Epithelial cell of proximal tubule (primary cell): ENCODE measurements at places on chromosomes 5 and 9. TPM values are rescaled to one million over a fixed set of nuclear protein-coding genes. Genes with fewer than 3 reads are reported as not detected.

The ZDHHC21 gene
- total RNA-seq = 5.1 and 11.3 TPM in 2 replicates

The FAT2 gene
- under 0.01 and 0.07 TPM in 2 replicates for total RNA-seq

The CHSY3 gene
- 1.7 and 2.5 TPM in 2 replicates for total RNA-seq

The SLC25A2 gene
- total RNA-seq = 0.29 TPM in 1 of 2 replicates, not detected in the other

The PIGO gene
- total RNA-seq = 18.6 and 27.8 TPM in 2 replicates

The ANKDD1B gene
- 0.07 and 1.3 TPM in 2 replicates for total RNA-seq

The CNTLN gene
- 5.6 and 8.1 TPM in 2 replicates for total RNA-seq

The ZNF354C gene
- 2.4 and 3.1 TPM in 2 replicates for total RNA-seq

The RFX3 gene
- total RNA-seq = 1.6 and 2.3 TPM in 2 replicates

The IL5 gene
- total RNA-seq = not detected in 2 replicates

The EPB41L4B gene
- 5.9 and 7.6 TPM in 2 replicates for total RNA-seq

The STPG3 gene
- not detected in 2 replicates for total RNA-seq

The SMIM33 gene
- total RNA-seq = not detected in 2 replicates

The TSSK1B gene
- total RNA-seq = not detected in 2 replicates

DNA sequence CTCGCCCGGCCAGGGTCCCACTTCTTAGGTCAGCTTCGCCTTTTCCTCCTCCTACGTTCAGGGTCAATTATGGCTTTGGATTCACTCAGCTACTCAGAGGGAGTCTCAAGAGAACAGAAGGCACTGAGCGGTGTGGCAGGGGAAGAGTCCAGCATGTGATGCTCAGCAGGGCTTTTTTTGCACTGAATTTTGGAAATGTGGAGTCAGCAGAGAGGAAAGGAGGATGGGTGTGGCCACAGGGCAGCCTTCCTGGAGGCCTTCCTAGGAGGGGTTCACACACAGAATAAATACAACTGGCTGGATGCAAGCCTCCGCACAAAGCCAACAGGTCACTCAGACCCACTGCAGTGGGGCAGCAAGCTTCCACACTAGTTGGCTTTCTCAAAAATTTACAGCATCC, 4.8 kb downstream of the NAIF1 start:
- DNase-seq = no peak

DNA sequence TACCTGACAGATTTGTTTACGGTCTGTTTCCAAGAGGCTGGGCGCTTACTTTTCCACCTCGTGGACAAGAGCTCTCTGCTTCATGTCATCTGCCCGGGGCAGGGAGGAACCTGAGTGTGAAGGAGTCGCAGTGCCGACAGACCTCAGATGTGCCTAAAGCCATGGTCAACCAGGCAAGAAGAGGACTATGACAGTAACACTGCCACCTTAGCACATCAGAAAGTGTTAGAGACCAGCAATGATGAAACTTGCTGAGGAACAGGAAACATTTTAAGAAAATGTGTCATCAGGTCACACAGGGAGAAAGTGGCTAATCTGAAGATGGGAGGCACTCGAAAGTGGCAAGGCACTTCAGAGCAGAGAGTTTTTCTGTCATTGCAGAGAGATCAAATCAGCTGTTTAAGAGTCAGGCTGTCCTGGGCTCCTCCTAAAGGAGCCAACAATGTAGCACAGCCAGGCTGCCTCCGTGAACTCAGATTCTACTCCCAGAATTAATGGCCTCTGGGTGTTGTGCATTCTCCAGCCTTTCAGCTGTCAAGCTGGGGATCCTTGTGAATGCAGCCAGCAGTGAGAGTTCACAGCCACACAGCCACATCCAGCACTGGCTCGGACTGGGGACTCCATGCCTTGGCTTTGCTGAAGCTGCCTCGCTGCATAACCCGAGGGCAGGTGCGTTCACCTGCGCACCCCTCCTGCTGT, 94.6 kb downstream of the RAPGEF1 start:
- no peak for DNase-seq

DNA sequence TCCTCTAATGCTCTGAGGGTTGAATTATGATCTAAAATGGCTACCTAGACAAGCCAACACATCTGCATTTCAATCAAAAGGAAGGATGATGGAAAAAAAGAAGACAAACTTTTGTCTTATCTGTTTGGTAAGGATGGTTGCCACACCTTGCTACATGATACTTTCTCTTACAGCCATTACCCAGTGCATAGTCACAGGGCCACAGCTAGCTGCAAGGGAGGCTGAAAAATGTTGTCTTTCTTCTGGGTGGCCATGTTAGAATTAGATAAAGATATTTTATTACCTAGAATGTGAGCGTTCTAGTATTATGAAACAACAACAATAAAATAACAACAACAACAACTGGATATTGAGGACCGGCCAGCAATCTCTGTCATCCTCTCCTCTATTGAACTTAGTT, 4.7 kb upstream of the AOPEP start:
- DNase-seq = no peak

DNA sequence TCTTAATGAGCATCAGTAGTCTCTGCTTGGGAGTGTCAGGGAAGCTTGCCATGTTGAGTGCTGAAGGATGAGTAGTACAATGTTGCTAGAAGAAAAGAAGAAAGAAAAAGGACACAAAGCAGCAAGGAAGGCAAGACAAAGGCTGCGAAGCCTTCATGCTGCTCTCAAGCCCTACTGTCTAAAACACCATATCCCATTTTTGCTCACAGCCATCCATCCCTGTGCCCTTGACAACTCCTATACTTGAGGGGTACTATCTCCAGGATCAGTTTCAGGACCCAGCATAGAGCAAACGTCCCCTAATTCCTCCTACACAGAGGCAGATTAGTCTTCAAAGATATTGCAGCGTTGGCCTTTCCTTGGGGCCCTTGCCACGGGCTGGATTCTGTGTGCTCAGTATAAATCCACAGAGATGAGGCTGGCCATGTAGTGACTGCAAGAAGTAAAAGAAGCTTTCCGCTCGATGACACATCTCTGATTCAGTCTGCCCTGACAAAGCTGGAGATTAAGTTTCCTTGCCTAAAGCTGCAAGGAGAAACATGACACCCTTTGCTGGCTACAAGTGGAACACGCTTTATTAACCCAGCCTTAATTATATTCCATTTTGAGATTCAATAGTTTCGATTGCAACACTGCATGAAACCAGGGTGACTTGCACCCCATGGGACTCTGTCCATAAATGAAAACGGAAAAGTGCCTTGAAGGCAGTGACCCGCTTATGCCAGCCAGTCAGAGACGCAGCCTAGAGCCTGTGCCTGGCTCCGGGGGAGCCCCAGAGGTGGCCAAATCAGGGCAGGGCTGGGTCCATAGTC, 304.6 kb downstream of the ACTL7B start:
- peak; percentile 97 for DNase-seq

- peak; percentile 22 for DNase-seq
Observed at GRCh38 chr9:71249729-71250317, 128.4 kb upstream of the TRPM3 start.

- DNase-seq = no peak
Observed at GRCh38 chr5:168887931-168888330, 308.8 kb upstream of the PANK3 start.

GRCh38 chr9:122332083-122332482, 38.7 kb upstream of the PTGS1 start:
- no peak for DNase-seq

- DNase-seq = no peak
Observed at GRCh38 chr5:43362725-43363435, 49.3 kb downstream of the CCL28 start.

DNA sequence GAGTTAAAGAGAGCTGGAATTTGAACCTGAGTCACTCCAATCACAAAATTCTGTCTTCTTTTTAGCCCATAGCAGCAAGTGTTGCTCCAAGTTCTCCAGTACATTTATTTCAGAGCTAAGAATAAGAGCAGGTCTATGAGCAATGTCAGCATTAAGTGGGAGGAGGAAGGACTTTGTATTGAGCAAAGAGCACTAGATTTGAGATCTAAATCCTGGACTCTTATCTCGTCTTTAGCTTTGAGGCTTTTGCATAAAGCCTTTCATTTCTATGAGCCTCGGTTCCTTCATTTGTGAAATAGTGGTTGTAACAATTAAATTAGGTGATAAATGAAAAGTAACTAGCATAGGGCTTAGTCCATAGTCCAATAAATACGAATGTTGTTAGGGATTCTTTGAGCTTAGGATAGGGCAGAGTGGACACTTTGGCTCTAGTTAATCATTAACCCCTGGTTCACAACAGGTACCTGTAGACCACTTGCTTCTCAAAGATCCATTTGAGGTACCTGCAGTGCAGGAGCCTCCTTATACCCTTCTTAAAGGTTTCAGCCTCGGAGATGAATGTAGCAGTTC, 464.1 kb upstream of the KLF4 start:
- no peak for DNase-seq

DNA sequence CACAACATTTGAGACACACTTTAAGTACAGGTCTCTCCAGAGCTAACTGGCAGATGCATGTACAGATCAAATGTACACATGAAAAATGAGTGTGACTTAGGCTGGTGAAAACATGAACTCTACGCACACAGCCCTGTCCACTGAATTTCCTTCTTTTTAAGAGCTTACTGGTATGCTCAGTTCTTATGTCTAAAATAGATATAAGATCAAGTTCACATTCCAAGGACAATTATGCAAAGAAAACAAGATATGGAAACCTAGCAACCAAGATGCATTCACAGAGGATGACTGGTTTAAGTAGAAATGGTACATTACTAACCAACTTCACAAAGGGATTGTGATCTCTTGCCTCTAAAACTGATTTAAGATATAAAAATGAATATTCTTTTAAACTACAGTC, 56.7 kb downstream of the TLE1 start:
- no peak for DNase-seq

GRCh38 chr5:15483351-15484097, 16.5 kb upstream of the FBXL7 start:
- DNase-seq = no peak

- no peak for DNase-seq
Observed at GRCh38 chr5:164224236-164224635, 718.8 kb downstream of the MAT2B start.

DNA sequence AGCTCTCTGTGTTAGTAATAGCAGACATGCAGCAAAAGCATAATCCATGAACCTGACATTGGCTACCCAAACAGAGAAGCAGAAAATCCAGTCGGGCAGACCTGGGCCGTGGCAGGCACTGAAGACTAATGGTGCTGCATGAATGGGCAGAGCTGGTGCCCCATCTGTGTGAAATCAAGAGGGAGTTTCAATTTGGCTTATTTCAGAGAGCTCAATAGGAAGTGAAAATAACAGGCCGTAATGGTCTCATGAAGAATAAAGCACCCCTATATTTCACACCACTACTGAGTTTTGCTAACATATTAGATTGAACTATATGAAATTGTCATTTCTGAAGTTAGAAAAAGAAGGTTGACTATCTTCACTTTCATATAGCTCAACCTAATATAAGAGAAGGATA, 149.7 kb downstream of the ENC1 start:
- no peak for DNase-seq

DNA sequence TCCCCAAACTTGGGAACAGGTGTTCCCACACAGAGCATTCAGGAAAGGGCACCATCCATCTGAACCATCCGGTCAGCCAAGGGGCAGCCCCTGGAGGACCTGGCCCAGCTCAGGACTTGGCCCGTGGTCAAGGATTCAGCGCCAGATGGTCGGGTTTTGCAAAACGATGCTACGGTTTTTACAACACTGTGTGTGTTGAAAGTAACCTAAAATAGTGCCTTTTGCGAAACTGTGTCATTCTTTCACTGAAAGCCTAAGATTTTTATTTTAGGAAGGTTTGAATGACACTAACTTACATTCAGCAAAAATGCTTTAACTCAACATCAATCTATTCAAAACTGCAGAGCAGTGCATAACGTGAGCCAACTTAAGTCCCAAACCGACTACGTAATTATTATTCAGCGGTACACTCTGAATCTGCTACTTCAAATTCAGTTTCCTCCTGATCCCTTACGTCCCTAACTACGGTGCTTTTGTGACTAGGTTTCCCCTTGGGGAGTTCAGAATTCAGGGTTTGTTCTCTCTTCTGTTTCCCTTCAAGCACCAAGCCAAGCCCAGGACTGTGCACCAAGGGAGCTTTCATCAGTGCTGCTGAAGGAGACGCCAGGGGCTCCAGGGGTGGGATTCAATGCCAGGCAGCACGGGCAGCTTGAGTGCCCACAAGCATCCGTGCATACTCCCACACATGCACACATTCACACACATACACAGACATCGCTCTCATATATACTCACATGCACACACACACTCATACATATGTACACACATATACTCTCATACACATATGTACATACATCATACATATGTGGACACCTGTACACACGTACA, 25.8 kb downstream of the LPCAT1 start:
- DNase-seq = no peak

DNA sequence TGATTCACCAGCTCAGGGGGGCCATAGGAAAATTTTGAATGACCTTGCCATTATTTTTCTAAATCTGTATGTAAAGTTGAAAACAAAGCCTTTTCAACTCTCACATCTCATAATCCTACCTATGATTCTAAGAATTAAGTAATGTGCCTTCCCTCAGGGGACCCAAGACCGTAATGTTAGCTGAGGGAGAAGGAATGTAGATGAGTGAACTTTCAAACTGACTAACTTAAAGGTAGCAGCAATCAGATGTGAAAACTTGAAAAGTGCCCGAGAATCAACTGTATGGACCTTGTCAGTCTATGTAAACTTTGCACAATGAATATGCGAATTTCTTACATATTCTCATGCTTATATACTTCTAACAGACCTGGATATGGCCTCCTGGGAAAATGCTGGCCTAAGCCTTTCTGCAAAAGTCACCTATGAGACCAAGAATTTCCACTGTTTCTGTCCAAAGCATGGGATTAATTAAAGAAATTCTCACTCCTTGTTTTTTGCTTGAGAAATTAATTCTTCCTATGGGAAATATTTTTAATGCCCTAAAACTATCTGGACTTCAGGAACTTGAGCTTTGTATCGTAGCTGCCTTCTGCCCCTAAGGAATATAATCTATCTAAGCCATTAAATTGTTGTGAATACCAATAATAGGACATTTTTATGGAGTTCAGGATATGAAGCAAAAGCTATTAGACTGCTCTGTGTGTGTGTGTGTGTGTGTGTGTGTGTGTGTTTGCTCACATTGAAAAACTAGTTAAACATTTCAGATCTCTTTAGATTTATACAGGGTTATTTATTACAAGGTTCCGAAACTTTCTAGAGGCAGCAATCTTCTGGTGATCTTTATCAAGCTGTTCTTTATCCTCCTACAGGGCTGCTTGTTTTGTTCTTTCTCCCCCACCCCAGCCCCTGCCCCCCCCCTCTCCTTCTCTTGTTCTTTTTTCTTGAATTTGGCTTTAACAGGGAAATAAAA, 169.1 kb upstream of the CLINT1 start:
- DNase-seq = no peak
